ENCODE measurements at places on chromosomes 11 and 22. TPM values are rescaled to one million over a fixed set of nuclear protein-coding genes. Genes with fewer than 3 reads are reported as not detected.

Gene LRP4
- 2.5 TPM for total RNA-seq

Gene MAP6
- total RNA-seq, result 0.32 TPM

Gene MS4A12
- not detected for total RNA-seq

Gene FAT3
- total RNA-seq, result 0.12 TPM

Gene MIEF1
- total RNA-seq, result 16.7 TPM

Gene FDXACB1
- 1.8 TPM for total RNA-seq

Gene SULT4A1
- not detected for total RNA-seq

Gene CYP2D6
- total RNA-seq, result 1.1 TPM

Gene OR2D2
- total RNA-seq, result 0.20 TPM

Gene OR8G5
- not detected for total RNA-seq

Gene TMPRSS4
- total RNA-seq, result 208 TPM

Gene EMSY
- total RNA-seq, result 9.6 TPM

Gene CSNK2A3
- 0.84 TPM for total RNA-seq

Gene GRM5
- not detected for total RNA-seq
